Frontal cortex (tissue), 4 donors: ENCODE measurements at places on chromosomes 2 and 18. TPM values are rescaled to one million over a fixed set of nuclear protein-coding genes. Genes with fewer than 3 reads are reported as not detected.

Gene FSHR
- total RNA-seq: not detected

Gene GPBAR1
- total RNA-seq: not detected

Gene IL36G
- total RNA-seq: under 0.01 TPM

Gene CTAGE1
- total RNA-seq: not detected

Gene MYL12A
- total RNA-seq: 59.1 TPM

Gene ADCYAP1
- total RNA-seq: 7.3 TPM
